NCI-H1105 treated with DMSO at 0.1 percent for 48 hours (cell line): ENCODE measurements at places on chromosomes 4 and X.

DNA sequence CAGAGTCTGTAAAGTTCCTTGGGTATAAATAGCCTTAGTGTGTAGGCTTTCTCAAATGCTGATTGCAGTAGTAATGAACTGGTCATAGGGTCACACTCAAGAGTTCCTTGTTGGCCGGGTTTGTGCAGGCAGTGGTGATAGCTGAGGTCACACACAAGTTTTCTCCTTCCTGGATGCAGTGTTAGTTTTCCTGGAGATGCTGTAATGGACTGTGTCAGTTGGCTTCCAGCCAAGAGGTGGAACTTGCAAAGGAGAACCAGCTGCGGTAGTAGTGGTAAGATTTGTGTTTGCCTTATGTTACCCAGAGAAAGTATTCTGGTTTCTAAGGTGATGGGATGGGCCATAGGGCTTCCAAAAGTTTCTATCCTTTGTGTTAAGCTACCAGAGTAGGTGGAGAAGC is 409.8 kb upstream of the FRG1 start:
- DNase-seq: no peak

GRCh38 chr4:156820931-156821330 is 150.7 kb downstream of the PDGFC start:
- no peak for DNase-seq

- DNase-seq: no peak
These were observed 100.1 kb upstream of the ATXN3L start for GRCh38 chrX:13419918-13420317.

DNA sequence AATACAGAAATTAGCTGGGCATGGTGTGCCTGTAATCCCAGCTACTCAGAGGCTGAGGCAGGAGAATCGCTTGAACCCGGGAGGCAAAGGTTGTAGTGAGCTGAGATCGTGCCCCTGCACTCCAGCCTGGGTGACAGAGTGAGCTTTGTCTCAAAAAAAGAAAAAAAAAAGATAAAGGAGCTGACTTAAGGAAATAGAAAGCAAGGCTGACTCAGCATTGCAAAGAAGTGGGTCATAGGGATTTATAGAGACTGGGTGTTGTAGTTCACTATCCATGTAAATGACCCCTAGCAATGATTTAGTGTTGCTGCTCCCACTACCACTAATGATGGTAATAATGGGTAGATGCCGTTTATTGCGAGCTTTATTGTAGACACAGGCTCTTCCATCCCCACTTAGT is 47.6 kb downstream of the ADD1 start:
- no peak for DNase-seq

DNA sequence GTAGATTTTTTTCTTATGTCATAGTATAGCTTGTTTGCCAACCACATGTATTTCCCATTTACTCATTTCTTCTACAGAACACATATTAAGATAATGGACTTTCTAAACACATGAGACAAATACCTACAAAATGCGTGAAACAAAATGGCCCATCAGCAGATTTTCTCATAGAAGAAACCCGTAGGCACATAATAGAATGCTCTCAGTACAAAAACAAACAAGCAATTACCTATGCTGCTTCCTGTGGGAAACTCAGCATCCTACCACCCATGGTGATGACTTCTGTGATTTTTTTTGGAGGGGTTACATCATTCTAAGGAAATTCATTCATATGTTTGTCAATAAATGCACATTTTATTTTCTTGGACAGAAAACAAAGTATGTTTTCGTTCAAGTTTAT is 343.6 kb downstream of the SPRY1 start:
- DNase-seq: no peak

- peak; percentile 95 for DNase-seq
These were observed 205.9 kb upstream of the GALNT7 start for GRCh38 chr4:172962564-172963353.

- no peak for DNase-seq
These were observed 78.5 kb downstream of the PRDM5 start for GRCh38 chr4:120843849-120844527.

DNA sequence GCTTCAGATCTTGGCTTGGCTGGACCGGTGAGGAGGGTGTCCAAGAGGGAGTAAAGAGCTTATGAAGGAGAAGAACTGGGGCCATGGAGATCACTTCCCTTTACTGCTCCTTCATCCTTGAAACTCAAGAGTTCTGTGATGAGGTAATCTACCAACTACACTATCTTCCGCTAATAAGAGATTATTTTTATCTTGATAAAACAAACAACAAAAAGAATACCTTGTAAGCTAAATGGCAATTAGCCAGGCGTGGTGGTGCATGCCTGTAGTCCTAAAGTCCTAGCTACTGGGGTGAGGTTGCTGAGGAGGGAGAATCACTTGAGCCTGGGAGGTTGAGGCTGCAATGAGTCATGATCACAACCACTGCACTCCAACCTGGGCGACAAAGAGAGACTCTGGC is 47.4 kb downstream of the HAUS3 start:
- no peak for DNase-seq

GRCh38 chrX:122913764-122914163 is 270.3 kb upstream of the GRIA3 start:
- DNase-seq: no peak

- no peak for DNase-seq
These were observed 49.2 kb downstream of the PRPS1 start for GRCh38 chrX:107677501-107677901.

DNA sequence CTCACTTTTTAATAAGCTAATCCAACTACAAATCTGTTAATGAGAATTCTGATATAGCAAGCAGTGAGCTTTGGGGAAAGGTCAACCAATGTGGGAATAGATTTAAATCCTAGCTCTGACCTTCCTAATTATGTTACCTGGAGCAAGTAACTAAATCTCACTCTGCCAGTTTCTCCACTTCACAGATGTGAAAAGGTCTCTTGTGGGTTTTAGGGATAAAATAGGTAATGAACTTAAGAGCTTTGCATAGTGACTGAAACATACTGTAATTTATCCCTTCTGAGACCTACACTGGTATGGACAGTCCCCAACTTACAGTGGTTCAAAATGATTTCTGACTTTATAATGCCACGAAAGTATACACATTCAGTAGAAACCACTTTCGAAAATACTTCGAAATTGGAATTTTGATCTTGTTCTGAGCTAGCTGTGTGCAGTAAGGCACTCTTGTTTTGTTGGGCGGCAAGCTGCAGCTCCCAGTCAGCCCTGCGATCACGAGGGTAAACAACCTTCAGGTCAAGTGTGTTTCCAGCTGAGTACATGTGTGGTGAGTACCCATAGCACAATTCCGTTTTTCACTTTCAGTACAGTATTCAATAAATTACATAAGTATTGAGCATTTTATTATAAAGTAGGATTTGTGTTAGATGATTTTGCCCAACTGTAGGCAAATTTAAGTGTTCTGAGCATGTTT is 93.7 kb downstream of the ADGRL3 start:
- DNase-seq: no peak

DNA sequence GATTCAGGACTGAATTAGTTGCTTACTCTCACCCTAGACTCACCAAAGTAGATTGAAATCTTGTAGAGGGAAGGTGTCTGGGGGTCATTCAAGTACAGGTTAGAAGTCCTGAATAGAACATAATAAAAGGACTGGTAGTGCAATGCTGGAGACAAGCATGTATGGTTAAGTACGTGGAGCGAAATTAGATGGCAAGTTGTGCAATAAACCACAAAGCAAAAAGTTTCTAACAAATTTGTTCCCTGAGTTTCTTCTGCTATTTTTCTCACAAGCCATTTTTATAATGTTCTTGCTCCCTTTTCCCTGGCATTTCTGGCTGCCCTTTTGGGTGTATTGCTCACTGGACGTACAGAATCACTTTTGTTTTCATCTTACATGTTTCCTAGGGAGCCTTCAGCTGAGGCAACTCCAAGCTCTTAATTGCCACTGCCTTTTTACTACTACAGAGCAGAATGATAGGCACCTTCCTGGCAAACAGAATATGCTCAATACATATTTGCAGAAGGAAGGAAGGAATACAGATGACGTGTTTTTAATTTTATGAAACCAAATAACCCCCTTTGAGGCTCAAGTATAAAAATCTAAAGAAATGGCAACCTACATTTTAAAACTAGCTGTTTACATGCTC is 23.4 kb downstream of the LANCL3 start:
- no peak for DNase-seq
